Caki2 (cell line): ENCODE measurements at places on chromosomes 7 and 10.

DNA sequence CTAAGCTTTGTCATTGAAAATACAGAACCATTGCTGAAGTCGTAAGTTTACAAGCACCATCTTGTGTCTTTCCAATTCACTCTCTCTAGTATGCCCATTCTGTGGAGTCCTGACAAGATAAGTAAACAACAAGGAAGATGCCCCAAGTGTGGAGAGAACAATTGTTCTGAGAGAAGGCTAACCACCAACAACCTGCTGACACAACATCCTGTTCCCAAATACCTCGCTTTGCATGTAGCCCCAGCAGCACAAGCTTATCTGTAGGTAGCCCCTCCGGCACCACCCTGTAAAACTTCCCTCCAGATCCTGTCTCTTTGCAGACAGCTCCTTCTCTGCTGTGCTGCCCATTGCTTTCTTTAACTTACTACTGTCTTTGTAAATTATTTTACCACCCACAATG lies 233.3 kb upstream of the AOAH start:
- no peak for DNase-seq

GRCh38 chr10:79142522-79143309 lies 74.0 kb downstream of the ZMIZ1 start:
- no peak for DNase-seq

GRCh38 chr10:79047875-79048638 lies 20.7 kb upstream of the ZMIZ1 start:
- DNase-seq: no peak

GRCh38 chr10:62817121-62817765 lies 1.1 kb upstream of the EGR2 start:
- DNase-seq: no peak
